Dorsolateral prefrontal cortex (tissue), 122 donors: ENCODE measurements at places on chromosomes 11 and 22. TPM values are rescaled to one million over a fixed set of nuclear protein-coding genes. Genes with fewer than 3 reads are reported as not detected.

Gene ABTB2
- 4.9 TPM for total RNA-seq

Gene SLC25A17
- 19.5 TPM for total RNA-seq

Gene FADS2
- 192 TPM for total RNA-seq

Gene PRAME
- total RNA-seq: not detected

Gene TMEM191C
- total RNA-seq: 11.4 TPM

Gene FAT3
- 105 TPM for total RNA-seq

Gene ACCS
- 14.9 TPM for total RNA-seq
